ENCODE measurements at places on chromosomes 4 and X. TPM values are rescaled to one million over a fixed set of nuclear protein-coding genes. Genes with fewer than 3 reads are reported as not detected.

GRCh38 chr4:69799337-69799736 is 38.9 kb upstream of the SULT1B1 start:
- no peak for DNase-seq

DNA sequence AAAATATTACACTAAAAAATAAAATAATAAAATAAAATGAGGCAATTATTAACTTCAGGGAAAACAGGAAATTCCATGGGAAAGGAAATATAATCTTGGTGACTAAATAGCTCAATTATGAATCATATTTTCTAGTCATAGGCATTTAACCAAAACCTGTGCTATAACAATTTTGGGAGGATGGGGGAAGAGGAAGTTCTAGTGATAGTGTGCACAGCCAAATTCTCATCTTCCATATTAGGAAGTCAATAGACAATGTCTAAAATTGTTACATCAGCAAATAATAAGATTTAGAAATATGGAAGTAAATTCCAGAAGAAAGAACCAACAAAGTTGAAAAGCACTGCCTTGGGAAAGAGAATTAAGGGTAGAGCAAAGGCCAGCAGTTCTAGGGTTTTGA is 2.8 kb downstream of the AWAT2 start:
- DNase-seq = no peak

Gene MSX1
- total RNA-seq = 31.4 TPM

Gene CWH43
- total RNA-seq = 11.3 TPM

DNA sequence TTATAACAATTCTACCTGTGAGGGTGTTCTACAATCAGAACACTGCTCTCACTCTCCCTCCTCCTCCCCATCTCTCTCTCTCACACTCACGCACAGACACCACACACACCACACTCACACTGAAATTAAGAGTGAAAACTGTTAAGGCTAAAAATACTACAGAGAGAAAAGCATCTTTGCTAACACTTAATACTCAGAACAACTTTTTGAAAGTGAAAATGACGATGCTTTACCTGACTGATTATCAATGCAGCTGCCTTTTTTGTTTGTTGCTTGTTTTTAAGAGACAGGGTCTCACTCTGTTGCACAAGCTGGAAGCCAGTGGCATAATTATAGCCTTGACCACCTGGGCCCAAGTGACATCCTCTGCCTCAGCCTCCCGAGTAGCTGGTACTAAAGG is 222.4 kb downstream of the APBB2 start:
- DNase-seq = no peak

DNA sequence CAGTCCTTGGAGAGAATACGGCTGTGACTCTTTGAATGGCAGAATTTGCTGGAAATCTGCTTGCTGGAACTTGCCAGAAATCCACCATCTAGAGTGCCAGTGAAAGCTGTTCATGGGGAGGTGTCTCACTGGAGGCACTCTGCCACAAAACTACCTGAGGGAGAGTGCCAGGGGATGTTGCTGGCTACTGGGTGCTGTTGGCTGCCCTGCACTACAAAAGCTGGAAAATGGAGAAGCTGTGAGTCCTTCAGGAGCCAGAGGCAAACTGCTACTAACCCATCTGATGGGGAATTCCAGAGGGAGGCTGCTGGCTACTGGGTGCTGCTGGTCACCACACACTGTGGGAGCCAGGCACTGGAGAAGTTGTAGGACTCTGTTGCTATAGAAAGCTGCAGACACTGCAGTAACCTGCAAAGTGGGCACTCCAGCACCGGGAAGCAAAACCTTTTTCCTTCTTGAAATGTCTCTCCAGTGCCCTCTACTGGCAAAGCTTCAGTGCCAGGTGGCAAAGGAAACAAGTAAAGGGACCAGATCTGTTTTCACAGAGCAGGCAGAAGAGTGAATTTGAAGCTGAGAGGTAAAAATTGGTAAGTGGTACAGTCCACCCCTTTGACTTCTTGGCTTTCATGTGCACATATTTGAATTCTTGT is 47.8 kb upstream of the HSD17B10 start:
- no peak for DNase-seq

Data from vagina (tissue), 2 donors.